ENCODE measurements at places on chromosomes 1 and 21.

- DNase-seq = peak; percentile 9
Observed at GRCh38 chr1:156383023-156383422, 14.0 kb downstream of the RHBG start.

DNA sequence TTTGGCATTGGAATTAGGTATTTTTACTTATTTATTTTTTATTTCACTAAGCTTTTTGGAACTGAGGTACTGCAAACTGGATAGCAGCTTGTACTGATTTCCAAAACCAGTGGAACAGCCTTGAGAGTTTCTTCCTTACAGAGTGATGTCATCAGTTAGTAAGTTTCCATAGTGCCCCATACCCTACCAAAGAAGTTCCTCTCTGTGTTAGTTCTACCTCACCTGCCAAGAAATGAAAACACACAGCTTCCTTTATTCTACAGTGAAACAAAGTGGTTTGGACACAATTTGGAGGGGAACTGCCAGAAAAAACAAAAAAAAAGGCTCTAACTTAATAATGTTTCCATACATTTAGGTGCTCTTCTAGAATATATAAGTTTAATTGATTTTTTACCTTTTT, 430.9 kb upstream of the ADGRL2 start:
- DNase-seq = no peak

DNA sequence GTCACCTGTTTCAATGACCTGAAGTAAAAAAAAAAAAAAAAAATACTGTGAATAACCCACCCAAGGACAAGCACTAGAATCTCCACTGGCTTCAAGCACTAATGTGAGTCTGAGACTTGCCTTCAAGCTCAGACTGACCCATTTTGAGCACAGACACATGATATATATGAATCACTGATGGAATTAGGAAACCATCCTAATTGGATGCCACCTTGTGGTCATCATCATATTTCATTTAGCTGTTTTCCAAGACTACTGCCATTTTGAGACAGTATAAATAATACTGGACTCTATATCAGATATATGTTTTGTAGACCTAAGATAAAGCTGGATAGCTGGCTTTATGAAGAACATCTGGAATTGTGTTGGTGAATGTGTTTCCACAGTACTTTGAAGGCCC, 1232.0 kb downstream of the KCNT2 start:
- no peak for DNase-seq

DNA sequence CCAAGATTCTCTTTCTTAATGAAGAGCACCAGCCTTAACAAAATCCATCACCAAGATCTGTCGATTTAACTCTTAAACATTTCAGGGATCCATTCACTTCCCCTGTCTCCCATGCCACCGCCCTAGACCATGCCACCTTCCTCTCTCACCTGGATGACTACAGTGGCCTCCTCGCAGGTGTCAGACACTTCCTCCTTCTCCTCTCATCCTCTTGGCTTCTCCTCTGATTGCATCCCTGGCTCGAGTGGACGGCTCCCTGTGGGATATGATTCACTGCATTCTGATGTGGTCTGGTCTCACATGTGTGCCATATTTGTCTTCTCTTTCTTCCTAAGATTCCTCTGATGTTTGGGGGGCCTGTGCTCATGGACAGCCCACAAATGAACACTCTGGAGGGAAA, 66.4 kb upstream of the KLHDC7A start:
- DNase-seq = no peak

DNA sequence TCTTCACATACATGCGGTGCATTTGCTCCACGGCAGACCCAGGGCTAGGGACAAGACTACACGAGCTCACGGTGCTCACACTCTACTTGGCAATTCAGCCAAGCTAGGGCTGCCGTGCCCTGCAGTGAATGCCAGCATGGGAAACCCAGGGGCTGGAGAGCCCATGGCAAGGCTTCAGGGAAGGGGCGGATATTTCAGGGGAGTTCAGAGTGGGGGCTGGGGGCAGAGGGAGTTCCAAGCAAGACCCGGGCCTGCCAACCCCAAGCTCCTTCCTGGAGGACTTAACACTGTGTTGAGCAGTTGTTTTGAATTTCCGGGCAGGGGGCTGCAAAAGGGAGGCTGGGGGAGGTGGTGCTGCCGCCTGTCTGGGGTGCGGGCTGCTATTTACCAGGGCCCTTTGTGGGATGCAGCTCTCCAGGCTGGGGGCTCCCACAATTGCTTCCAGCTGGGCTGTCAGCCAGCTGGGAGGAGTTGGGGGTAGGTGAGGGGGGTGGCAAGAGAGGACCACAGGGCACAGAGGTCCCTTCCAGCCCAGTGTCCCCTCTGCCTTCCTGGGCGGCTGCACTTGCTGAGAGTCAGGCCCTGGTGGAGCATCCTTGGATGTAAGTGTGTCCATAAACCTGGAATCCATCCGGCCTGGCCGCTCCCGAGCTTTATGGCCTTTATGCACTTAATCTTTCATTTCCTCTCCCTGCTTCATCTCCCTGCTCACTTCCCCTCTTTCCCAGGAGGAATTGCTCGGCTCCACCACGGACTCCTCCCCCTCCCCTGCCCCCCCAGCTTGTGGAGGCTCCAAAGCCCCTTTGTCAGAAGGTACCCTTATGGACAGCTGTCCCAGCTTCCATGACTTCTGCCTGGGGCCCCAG, 55.8 kb upstream of the SSBP3 start:
- no peak for DNase-seq

DNA sequence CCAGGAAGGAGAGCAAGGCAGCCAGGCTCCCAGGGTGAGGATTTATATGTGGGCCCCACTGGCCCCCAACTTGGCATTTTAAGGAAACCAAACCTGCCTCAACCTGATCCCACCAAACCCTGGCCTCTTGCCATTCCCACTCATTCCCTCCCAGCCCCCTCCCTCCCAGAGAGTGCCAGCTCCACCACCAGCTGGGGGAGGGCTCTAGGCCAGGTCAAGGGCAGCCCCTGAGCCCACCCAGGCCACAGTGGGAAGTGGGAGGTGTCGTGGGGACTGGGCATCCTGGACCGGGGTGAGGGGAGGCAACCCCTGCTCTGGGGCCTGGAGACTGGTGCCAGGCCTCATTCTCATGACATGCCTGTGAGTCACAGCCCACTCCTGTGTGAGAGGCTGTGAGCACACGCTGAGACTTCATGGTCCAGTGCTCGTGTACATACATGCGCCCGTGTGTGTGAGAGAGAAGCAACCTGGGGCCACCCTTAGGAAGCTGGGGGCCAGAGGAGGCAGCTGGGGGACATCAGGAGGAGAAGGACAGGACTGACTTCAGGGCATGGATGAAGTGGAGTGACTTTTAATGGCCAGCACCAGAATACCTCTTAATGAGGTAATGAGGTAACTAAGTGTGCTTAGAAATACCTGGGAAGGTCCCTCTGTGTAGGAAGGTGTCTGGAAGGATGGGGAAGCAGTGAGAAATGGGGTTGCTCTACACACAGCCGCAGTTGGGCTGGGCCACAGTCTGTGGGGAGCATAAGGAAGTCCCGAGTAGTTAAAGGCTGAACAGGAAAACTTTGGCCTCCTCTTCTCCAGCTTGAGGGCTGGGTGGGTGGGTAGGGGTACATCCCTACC, at the start of gene S100A2:
Gene S100A2, minus strand, starts transcription at position 316 of the 846 bp plus-strand sequence. CDS start 1,967 bp downstream, outside the sequence.
- no peak for DNase-seq

GRCh38 chr21:44761011-44761729, 40.5 kb downstream of the UBE2G2 start:
- no peak for DNase-seq

DNA sequence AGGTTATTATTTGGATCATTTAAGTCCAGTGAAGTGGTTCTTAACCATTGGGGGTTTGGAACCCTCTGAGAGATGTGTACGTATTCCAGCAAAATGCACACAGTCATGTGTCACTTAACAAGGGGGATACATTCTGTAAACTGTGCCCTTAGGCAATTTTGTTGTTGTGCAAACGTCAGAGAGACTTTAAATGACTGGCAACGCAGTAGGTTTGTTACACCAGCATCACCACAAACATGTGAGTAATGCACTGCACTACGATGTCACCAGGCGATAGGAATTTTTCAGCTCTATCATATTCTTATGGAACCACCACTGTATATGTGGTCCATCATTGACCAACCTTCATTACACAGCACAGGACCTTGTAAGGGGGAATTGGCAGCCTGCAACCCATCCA, 11.9 kb downstream of the AHCYL1 start:
- no peak for DNase-seq

Measured in stimulated activated CD8-positive, alpha-beta memory T cell treated with anti-CD3 and anti-CD28 coated beads, Interleukin-12 subunit alpha, Interleukin-12 subunit beta, amount 100 ng/mL, for 1 hour (primary cell).